ENCODE measurements at places on chromosomes 2 and 18.
A peak's percentile ranks its signal among the peaks of the same experiment; 100 is the strongest.

DNA sequence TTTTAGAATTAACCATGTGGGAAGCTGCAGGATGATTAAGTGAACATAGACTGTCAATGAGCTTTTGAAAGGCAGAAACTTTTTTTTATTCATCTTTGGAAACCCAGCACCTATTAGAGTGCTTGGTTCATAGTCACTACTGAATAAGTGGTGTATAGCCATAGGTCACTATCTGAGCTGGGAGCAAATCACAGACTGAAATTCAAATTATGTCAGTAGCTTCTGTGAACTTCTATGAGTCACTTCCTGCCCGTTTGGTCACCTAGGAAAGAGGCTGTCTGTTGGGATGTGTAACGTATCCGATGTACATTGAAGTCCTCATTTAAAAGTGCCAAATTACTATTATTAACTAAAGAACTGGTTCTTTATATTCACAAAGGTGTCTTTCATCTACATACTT is 20.5 kb upstream of the SLC40A1 start:
- DNase-seq: no peak

DNA sequence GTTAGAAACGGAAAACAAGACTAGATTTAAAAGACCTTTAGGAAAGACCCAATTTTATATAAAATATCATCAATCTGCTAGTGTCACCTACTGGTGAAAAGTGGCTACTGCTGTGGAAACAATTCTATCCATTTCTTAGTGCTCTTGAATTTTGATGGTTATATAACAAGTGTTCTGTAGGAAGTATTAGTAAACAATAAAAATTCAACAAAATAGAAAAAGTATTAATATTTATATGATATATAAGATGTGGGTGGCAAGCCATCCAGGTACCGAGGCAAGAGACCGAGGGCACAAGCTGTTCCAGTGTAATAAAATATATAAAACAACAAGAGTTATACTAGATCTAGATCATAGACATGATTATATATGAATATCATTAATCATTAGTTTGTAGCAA is 6.2 kb upstream of the TMEM87B start:
- DNase-seq: peak; percentile 49

DNA sequence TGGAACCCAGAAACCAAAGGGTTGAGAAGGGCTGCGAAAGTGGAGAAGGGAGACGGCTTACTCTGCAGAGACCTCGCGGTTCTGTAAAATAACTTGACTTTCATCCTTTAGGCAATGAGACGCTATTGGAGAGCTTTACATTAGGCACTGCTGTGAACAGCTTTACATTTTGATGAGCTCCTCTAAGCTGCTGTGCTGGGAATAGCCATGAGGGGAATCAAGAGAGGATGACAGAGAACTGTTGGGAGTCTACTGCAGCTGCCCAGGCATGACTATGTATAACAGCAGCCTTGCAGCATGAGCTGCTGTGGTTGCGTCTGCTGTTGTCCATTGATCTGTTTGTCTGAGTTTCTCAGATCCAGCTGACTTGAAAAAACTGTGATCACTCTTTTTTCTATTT is 310.8 kb upstream of the MAP2 start:
- DNase-seq: no peak

- no peak for DNase-seq
Measured at GRCh38 chr18:9365406-9365805, 30.8 kb downstream of the TWSG1 start.

DNA sequence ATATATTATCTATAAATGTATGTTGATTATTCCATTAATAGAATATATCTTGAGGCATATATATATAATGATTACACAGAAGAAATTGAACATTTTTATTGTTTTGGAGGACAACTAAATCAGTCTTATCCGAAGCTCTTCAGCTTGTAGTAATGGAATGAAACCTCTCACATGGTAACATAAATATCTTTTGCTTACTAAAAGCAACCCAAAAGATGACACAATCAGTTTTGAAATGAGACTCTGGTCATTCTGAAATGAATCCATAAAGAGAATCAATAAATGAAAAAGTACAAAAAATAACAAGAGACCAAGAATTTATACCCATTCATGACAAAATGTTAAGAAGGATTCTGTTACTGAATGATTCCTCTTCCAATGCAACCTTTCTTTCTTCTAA is 110.2 kb downstream of the FIGN start:
- DNase-seq: no peak

- no peak for DNase-seq
Measured at GRCh38 chr2:191189112-191189635, 38.4 kb upstream of the STAT4 start.

DNA sequence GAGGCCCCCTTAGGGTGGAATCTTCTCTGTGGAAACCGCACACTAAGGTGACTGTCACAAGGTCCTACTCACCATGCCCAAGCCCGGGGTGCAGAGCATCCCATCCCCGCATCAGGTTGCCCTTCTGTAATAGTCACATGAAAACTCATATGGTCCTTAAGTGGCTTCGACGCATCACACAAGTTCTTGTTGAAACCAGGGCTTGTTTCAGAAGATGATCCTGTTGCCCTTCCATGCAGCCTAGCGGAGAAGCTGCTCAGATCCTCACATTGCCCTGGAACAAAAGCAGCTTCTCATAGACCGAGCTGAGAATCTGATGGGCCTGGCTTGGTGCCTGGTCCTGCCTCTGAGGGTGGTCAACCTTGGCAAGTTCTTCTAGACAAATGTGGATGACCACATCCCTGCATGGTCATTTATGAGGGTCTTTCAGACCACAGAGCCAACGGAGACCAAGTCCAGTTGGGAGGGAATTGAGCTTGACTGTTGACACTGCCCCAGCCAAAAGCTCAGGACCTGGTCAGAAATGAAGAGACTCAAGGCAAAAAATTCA is 54.1 kb downstream of the PDCL3 start:
- DNase-seq: no peak

DNA sequence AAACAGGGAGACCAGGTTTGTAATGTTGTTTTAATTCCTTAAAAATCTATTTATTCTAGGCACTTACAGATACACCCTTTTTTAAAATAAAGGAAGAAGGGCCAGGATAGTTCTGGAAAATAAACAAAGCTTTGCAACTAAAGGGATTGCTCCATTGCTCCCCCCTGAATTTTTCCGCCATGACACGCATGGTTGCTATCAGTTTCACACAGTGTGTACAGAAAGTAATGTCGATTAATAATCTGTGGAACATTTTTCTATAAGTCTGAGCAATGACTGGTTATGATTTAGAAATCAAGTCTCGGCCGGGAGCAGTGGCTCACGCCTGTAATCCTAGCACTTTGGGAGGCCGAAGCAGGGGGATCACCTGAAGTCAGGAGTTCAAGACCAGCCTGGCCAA is 90.8 kb downstream of the GAREM1 start:
- DNase-seq: no peak

DNA sequence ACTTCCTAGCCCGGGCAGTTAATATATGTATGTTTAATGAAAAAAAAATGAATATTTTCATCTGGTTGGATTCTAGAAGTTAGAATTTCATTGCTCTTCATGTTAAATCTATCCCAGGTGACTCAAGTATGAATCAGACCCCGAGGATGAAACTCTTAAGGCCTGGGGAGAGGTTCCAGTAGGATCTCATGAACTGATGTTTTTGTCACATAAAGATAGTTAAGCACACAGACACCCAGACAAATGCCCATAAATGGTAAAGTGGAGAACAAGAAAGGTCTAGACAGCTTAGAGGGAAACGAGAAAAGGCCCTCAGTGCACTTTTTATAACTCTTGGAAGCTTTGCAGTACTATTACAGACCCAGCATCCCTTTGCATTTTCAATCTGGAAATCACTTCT is 114.1 kb downstream of the RIF1 start:
- DNase-seq: no peak

GRCh38 chr2:53473236-53473635 is 294.4 kb upstream of the CHAC2 start:
- DNase-seq: no peak

DNA sequence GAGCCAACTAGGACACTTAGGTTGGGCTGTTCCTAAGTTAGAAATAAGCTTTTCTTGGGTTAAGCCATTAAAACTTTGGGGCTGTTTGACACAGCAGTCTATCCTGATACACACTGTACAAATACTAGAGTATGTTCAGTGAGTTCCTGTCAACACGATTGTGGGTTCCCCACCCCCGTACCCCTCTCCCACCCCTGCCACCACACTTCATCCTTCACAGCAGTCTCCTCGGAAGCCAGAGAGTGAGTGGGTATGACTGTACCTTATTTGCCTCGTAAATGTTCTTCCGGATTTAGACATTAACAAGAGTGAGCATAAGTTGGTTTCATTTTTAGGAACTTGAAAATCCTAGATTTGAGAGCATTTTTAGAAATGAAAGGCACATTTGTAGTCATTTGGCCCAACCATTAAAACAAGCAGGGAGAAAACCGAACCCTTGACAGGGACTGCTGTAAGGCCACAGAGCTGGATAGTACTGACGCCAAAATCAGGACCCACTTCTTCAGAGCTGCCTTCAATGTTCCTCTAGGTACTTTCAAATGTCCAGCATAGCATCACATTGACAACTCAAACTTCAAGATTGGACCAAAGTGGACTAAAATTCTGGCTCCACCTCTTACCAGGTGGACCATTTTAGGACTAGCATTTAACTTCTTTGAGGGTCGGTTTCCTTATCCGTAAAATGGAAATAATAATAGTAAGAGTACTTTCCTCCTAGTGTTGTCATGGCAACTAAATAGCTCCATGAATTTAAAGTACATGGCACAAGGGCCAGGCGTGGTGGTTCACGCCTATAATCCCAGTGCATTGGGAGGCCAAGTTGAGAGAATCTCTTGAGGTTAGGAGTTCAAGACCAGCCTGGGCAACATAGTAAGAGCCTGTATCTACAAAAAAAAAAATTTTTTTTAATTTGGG is 166.3 kb upstream of the SERTAD2 start:
- peak; percentile 27 for DNase-seq

GRCh38 chr2:239393388-239393940 is 7.4 kb downstream of the HDAC4 start:
- no peak for DNase-seq

GRCh38 chr2:176557821-176558220 is 288.6 kb downstream of the MTX2 start:
- DNase-seq: no peak

- DNase-seq: peak; percentile 52
Measured at GRCh38 chr18:35029770-35030169, 11.4 kb upstream of the MAPRE2 start.

GRCh38 chr2:98866033-98866432 is 70.0 kb downstream of the CRACDL start:
- no peak for DNase-seq

DNA sequence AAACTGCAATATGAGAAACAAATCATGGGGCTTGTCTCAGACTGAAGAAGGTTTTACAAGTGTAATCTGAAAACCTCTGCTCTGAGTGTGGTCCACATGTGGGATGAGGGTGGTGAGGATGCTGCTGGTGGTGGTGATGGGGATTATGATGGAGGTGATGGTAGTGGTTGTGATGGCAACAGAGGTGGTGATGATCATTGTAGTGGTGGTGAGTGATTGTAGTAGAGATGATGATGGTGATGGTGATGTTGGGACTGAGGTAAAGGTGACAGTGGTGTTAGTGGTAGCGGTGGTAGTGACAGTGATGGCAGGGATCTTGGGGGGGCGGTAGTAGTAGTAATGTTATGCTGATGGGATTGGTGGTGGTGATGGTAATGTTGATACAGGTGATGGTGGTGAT is 217.8 kb downstream of the ANAPC1 start:
- no peak for DNase-seq

DNA sequence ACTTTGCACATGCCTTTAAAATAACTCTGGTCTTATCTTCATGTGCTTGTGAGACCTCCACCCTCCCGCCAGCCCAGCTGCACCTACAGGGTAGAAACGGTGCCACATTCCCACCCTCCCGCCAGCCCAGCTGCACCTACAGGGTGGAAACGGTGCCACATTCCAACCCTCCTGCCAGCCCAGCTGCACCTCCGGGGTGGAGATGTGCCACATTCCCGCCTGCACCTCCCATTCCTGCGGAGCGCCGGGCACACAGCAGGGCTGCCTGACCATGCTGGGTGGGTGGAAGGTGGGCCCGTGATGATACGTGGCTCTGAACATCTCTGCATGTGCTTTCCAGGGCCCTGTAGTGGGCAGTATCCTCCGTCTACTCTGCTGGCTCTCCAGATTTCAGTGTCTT is 243.7 kb upstream of the PXDN start:
- no peak for DNase-seq

DNA sequence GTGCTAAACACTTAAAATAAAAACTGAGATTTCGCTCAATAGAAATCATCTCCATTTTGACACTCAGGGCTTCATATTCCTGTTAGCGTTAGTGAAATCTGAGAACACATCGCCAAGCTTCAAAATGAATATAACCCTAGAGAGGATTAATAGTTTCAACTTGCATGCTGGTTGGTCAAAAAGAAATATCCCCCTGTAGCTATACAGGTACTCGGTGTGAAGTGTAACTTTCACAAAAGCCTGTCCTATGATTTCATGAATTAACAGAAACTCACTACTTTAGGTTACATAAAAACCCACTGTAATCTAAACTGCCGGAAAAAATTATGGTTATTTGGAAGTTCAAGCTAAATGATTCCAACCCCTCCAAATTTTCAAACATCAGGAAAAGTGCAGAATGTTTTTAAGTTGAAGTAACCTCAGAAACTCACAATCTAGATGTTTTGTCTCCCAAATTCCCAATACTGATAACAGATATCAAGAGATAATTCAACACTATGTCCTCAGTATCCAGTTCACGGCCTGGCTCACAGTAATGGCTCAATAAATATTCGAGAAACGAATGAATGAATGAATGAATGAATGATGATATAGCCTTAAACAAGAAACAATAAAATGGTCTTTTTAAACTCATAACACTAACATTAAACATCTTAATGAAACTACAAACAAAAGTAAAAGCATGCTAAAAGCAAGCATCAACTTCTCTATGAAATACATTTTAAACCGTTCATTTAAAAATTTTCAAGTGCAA is 2.5 kb downstream of the TLK1 start:
- no peak for DNase-seq

DNA sequence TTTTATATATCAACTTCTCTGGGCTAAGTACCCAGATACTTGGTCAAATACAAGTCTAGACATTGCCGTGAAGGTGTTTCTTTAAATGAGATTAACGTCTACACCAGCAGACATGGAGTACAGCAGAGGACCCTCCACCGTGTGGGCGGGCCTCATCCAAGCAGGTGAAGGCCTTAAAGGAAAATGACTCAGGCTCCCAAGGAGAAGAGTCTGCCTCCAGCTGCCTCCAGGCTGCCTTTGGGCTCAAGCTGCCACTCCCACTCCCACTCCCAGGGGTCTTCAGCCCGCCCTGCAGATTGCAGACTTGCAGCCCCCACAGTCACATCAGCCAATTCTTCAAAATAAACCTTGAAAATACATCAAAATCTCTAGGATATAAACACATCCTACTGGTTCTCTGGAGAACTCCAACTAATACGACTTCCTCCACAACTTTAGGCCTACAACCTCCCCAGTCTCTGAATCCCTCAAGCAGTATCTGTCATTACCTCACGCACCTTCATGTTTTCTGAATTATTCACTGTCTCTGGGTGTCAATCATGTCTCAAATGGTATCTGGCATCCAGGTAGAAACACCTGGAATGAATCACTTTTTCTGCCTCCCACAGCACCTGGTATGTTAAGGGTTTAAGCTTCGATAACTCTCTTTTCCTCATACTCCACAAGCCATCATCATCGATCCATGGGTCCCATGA is 6.9 kb downstream of the ITGB1BP1 start:
- no peak for DNase-seq

Measured in naive B cell (primary cell).